ENCODE measurements at places on chromosomes 11 and 22. TPM values are rescaled to one million over a fixed set of nuclear protein-coding genes. Genes with fewer than 3 reads are reported as not detected.

ABCC8 gene
- polyA plus RNA-seq = 13.2 TPM

MAJIN gene
- polyA plus RNA-seq = not detected

ROM1 gene
- polyA plus RNA-seq = 0.31 TPM

ISX gene
- not detected for polyA plus RNA-seq

DDX6 gene
- polyA plus RNA-seq = 76.1 TPM

MMP1 gene
- not detected for polyA plus RNA-seq

RTN4RL2 gene
- 0.66 TPM for polyA plus RNA-seq

CBY1 gene
- polyA plus RNA-seq = 38.3 TPM

TRIM48 gene
- not detected for polyA plus RNA-seq

MRGPRX3 gene
- not detected for polyA plus RNA-seq

SPI1 gene
- not detected for polyA plus RNA-seq

IL18BP gene
- 3.1 TPM for polyA plus RNA-seq

RAG2 gene
- not detected for polyA plus RNA-seq

THRSP gene
- polyA plus RNA-seq = not detected

SLC22A25 gene
- polyA plus RNA-seq = not detected

GPHA2 gene
- polyA plus RNA-seq = not detected

SMCO4 gene
- polyA plus RNA-seq = 12.4 TPM

POLD3 gene
- 25.0 TPM for polyA plus RNA-seq

FAT3 gene
- 53.6 TPM for polyA plus RNA-seq

MAPK8IP2 gene
- polyA plus RNA-seq = 48.0 TPM

FGF4 gene
- polyA plus RNA-seq = not detected

TRPM5 gene
- not detected for polyA plus RNA-seq

APOL1 gene
- polyA plus RNA-seq = not detected

TMEM191B gene
- 41.5 TPM for polyA plus RNA-seq

FREY1 gene
- polyA plus RNA-seq = not detected

SLC1A2 gene
- 130 TPM for polyA plus RNA-seq

OR5B21 gene
- not detected for polyA plus RNA-seq

All from neural cell (in vitro differentiated cells).